ENCODE measurements at places on chromosomes 4 and X.

DNA sequence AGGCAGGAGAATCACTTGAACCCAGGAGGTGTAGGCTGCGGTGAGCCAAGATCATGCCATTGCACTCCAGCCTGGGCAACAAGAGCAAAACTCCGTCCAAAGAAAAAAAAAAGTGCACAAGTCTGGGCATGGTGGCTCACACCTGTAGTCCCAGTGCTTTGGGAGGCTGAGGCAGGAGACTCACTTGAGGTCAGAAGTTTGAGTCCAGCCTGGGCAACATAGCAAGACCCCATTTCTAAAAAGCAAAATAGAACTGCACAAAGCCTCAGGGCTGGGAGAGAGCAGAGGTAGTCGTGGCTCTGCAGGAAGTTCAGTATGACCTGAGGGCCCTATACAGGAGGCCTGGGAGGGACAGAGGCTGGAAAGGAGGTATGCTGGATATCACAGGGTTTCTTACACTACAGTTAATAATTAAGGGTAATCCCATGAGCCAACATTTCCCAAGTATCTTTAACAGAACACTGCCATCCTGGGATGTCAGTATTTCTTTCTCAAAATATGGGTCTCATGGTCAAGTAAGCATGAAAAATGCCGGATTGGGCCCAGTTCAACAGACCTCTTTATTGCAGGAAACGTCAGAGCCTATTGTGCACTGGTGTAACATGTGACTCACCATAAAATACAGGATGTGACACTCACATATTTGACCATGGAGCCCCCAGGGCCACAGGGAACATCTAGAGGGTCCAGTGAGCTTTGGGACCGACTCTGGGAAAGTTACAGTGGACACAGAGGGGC lies 37.8 kb downstream of the ACSL1 start:
- no peak for DNase-seq

- no peak for DNase-seq
These were observed 109.3 kb downstream of the MGST2 start for GRCh38 chr4:139774759-139775487.

- DNase-seq: no peak
These were observed 233.5 kb upstream of the PSAPL1 start for GRCh38 chr4:7668271-7668670.

DNA sequence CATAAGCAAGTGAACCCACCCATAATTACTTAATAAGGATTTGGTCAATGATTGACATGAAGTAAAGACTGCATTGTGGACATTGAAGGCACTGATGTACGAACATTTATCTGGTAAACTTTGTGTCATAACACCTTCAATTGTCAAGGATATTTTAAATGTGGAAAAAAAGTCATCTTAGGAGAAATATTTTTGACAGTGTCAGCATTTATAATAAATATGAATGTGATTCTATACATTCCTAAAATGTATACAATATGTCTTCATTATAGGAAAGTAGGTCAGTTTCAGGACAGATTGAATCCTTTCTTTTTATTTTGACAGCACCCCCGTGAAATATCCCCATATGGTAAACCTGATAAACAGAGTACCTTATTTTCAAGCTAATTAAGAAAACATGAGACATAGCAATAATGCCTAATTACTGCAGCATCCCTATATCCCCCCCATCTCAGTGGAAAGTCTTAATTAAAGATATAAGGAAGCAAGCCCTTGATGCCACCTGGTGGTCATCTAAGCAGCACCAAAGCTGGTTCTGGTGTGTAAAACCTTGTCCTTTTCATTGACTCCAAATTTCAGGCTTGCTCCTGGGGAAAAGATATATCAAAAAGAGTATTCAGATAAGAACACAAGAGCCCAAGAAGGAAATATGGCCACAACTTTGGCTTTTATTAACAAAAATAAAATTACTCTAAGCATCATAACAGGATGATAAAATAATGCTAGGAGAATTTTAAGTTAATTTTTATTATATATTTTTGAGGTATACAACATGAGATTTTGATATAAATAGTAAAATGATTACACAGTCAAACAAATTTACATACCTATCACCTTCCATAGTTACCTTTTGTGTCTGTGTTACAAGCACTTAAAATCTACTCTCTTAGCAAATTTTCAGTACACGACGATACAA lies 379.7 kb downstream of the TLL1 start:
- no peak for DNase-seq

DNA sequence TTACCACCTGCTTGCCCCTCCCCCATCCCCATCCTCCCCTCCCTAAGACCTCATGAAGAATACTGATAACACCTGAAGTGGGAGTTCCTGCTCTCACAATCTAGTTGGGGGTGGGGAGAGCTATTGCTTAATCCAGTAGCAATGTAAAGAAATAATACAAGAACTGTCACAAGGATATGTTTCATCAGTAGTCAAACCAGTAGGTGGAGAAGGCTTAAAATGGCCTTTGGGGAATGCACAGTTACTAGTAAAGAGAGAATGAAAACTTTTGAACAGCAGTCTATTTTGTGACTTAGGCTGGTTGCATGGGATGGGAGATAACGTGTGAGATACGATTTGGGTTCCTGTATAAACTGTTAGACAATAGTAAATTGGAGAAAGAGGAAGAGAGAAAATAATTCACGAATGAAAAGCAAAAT lies 6.0 kb downstream of the GALNT7 start:
- DNase-seq: no peak

DNA sequence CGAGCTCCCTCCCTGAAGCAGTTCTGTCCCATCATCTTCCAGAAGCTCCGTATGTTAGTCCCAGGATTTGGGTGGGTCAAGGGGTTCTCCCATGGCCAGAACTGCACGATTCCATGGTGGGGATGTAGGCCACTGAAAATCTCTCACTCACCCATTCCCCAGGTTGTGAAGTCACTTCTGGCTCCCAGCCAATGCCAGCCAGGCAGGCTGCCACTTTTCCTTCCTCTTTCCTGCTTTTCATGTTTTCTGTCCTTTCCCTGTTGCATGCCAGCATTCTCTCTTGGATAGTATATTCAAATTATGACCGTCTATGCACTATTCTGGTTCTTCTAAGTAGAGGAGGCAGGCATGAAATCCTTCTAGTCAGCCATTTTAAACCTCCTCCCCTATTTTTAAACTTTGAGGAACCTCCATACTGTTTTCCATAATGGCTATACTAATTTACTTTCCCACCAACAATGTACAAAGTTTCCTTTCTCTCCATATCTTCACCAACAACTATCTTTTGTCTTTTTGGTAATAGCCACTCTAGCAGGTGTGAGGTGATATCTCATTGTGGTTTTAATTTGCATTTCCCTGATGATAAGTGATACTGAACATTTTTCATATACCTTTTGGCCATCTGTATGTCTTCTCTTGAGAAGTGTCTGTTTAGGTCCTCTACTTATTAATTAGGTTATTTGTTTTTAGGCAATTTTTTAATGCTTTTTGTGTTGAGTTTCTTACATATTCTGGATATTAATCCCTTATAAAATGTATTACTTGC lies 182.1 kb upstream of the TET2 start:
- DNase-seq: no peak

Data from stimulated activated CD8-positive, alpha-beta memory T cell treated with anti-CD3 and anti-CD28 coated beads, Interleukin-2, amount 100 ng/mL, for 1 hour (primary cell).